H1 (cell line): ENCODE measurements at places on chromosomes 4 and X.

DNA sequence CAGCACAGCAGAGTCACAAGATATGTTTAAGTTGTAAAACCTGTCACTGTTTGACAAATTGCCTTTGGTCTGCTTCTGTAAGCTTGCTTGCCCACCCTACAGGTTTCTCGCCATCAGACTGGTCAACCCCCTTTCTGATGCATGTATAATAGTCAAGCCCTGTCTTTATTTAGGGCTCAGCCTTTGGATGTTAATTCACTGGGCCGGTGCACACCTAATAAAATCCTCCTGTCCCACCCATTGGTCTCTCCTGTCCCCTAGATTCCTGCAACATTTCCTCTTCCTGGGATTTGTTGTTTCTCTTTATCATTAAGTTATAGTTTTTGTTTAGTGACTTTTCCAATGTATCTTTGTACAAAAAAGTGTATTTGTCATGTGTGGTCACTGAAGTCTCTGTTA is 38.2 kb downstream of the GLUD2 start:
- DNase-seq, result no peak
- no peak overlapping the region for H3K4me3 ChIP-seq
- no peaks in the 10 kb centered on the region for H3K4me1 ChIP-seq
- no peaks in the 10 kb centered on the region for H3K36me3 ChIP-seq

DNA sequence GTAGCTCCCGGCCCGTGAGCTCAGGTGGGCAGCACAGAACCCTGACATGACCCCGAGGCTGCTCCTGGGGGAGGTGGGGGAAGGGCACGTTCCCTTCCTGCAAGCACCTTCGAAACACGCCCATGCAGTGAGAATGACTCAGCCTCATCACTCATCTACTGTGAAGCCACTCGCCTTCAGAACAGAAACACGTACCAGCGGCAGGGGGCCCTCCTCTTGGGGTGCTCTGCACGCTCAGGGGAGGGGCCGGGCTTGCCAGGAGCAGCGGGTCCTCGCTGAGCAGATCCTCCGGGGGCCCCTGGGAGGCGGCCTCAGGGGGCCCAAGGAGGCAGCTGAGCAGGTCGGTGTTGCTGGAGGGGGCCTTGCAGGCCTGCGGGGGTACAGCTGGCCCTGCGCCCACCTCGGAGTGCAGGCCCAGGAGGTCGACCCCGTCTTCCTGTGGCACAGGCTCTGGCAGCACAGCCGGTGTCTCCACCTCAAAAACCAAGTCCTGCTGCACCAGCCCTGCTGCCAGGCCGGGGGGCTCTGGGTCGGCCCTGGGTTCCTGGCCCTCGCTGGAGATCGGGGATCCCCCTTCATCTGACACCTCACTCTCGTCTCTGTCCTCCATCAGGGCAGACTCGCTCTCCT is 40.9 kb upstream of the CPLX1 start:
- H3K36me3 ChIP-seq, result peaks cover 14% of the 10 kb centered on the region
- no peak overlapping the region for H3K4me3 ChIP-seq
- DNase-seq, result no peak
- no peaks in the 10 kb centered on the region for H3K27me3 ChIP-seq
- H3K27ac ChIP-seq, result no peak overlapping the region
- no peaks in the 10 kb centered on the region for H3K4me1 ChIP-seq

GRCh38 chr4:81348778-81349094 is 123.0 kb downstream of the RASGEF1B start:
- no peaks in the 10 kb centered on the region for H3K36me3 ChIP-seq
- H3K4me1 ChIP-seq, result no peaks in the 10 kb centered on the region
- no peak for DNase-seq
- no peak overlapping the region for H3K27ac ChIP-seq
- no peaks in the 10 kb centered on the region for H3K27me3 ChIP-seq

DNA sequence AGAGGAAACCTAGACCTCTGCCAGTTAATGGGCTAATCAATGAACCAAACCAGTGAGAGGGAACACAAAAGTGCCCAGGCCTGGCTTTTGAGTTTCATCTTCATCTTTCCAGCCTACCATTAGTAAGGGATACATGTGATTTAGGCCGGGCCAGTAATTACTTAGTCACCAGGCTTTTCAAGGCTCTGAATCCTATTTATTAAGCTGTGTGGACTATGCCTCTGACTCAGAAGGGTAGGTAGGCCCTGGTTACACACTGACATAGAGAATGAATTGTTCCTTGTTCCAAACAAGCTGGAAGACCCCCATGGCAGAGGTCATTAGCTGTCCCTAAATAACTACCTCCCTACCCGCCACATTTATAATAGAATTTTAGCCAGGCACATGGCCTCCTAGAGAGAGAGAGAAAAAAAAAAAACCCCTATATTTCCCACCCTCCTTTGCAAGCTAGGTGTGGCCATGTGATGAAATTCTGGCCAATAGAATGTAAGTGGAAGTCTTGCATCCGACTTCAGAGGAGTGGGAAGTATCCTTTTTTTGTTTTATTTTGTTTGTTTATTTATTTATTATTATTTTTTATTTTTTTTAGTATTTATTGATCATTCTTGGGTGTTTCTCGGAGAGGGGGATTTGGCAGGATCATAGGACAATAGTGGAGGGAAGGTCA is 112.3 kb upstream of the BCOR start:
- H3K27ac ChIP-seq, result no peak overlapping the region
- no peak overlapping the region for H3K4me3 ChIP-seq
- DNase-seq, result no peak
- no peaks in the 10 kb centered on the region for H3K27me3 ChIP-seq
- H3K4me1 ChIP-seq, result no peaks in the 10 kb centered on the region

GRCh38 chr4:81505004-81505598 is 33.4 kb upstream of the RASGEF1B start:
- H3K4me3 ChIP-seq, result no peak overlapping the region
- no peaks in the 10 kb centered on the region for H3K36me3 ChIP-seq
- no peaks in the 10 kb centered on the region for H3K27me3 ChIP-seq

DNA sequence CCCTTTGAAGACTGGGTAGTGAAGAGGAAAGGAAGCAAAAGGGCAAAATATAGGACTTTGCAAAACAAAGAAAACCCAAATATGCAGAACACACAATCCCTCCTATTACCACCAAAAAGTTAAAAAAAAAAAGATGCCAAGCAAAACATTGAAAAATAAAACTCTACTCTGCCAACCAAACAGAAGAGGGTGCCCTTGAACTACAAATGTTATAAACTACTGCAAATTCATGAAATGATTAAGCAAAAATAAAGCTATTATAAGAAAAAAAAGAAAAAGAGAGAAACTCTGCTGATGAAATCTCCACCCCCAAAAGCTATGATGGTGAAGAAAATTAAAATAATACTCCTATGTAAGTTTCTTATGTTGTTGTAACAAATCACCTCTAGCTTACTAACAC is 168.5 kb upstream of the STK26 start:
- H3K36me3 ChIP-seq, result no peaks in the 10 kb centered on the region
- no peak overlapping the region for H3K4me3 ChIP-seq
- no peak for DNase-seq
- no peaks in the 10 kb centered on the region for H3K4me1 ChIP-seq

- no peak overlapping the region for H3K4me3 ChIP-seq
- no peaks in the 10 kb centered on the region for H3K4me1 ChIP-seq
- H3K27me3 ChIP-seq, result no peaks in the 10 kb centered on the region
- no peak overlapping the region for H3K27ac ChIP-seq
- H3K36me3 ChIP-seq, result no peaks in the 10 kb centered on the region
Observed at GRCh38 chr4:139515531-139515958, 40.5 kb downstream of the SETD7 start.

DNA sequence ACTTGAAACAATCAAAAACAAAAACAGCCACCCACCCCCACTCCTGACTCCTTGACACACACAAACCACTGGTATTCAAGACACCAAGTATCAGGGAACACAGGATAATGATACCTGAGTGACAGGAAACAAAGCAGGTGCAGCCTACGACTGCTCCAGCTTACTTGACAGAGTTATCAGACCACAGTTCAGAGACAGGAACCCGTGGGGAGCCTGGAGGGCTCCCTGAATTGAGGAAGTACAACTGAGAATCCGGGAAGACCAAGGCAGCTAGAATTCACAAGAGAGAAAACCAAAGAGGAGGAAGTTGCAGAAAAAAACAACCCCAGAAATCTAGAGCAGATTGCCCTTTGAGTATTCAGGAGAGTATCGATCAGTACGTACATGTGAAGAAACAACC is 20.5 kb downstream of the COMMD8 start:
- DNase-seq, result no peak
- H3K36me3 ChIP-seq, result no peaks in the 10 kb centered on the region
- H3K27ac ChIP-seq, result no peak overlapping the region
- H3K27me3 ChIP-seq, result no peaks in the 10 kb centered on the region
- H3K4me3 ChIP-seq, result no peak overlapping the region
- peaks cover 7% of the 10 kb centered on the region; the same call in 1 of the 2 replicates for H3K4me1 ChIP-seq

DNA sequence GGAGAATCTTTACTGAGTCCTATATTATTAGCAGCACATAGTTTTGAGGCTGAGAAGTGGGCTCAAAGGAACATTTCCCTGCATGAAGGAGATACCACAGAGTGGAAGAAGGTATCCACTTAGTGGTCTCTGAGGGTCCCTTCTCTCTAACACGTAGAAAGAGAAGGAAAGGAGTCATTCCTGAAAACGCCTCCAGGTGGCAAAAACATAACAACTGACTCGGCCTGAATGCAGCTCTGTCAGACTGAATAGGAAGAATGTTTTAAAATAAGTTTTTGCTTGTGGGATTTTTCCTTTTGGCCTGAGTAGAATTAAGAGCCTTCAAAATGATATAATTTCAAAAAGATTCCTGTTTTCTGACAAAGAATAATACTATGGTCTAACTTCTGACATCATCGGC is 23.3 kb downstream of the RPGR start:
- no peak for DNase-seq
- no peak overlapping the region for H3K4me3 ChIP-seq
- H3K4me1 ChIP-seq, result no peaks in the 10 kb centered on the region
- H3K27me3 ChIP-seq, result no peaks in the 10 kb centered on the region

- H3K36me3 ChIP-seq, result no peaks in the 10 kb centered on the region
- H3K4me1 ChIP-seq, result no peaks in the 10 kb centered on the region; the same call in 1 of the 2 replicates
- no peaks in the 10 kb centered on the region for H3K27me3 ChIP-seq
- no peak overlapping the region for H3K4me3 ChIP-seq
- DNase-seq, result no peak
Observed at GRCh38 chr4:143344041-143344440, 7.4 kb downstream of the GAB1 start.

- no peaks in the 10 kb centered on the region for H3K36me3 ChIP-seq
- H3K27me3 ChIP-seq, result no peaks in the 10 kb centered on the region
- no peaks in the 10 kb centered on the region for H3K4me1 ChIP-seq
- no peak overlapping the region for H3K4me3 ChIP-seq
- H3K27ac ChIP-seq, result no peak overlapping the region
Observed at GRCh38 chr4:137082061-137082460, 450.2 kb downstream of the PCDH18 start.

DNA sequence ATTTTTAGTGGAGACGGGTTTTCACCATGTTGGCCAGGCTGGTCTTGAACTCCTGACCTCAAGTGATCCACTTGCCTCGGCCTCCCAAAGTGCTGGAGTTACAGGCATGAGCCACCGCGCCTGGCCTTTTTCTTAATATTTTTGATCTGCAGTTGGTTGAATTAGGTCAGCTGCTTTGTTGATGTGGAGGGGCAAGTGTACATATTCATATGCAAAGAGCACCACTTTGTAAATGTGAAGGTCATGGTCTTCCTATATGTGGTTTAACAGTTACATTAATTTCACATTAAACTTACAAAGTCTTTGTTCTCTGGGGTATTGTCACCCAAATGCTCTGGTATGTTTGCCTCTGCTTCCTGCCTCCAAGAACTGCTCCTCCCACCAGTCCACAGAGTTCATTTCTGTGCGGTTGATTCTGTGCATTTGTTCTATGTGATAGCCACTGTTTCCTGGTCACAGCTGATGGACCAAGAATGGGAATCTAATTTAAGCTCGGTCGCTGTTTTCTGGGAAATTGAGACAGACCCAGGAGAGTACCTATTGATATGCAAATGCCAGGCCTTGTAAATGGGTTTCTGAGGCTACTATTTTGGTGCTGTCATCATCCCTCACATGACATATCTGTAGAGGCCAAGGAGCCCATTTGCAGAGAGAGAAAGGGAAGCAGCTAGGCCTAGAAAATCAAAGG is 26.9 kb upstream of the HPSE start:
- peak; percentile 46 for DNase-seq
- H3K27ac ChIP-seq, result peak overlapping the region; percentile 33; the same call in 1 of the 2 replicates
- H3K4me3 ChIP-seq, result no peak overlapping the region
- no peaks in the 10 kb centered on the region for H3K36me3 ChIP-seq

DNA sequence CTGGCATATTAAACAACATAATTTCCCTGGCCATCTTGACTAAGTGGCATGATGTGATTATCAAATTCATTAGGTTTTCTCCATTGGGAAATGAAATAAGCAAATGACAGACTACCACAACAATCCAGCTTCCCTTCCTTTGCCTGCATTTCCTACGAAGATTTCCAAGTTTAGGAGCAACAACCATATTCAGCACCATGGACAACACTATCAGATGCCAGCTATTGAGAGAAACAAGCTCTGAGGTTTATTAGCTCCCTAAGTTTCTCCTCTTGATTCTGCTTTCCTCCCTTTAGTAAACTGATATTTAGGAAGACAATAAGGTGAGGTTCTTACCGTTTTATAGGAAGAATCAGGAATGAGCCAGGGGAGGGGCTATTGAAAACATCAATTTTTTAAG is 36.2 kb downstream of the DCX start:
- H3K27me3 ChIP-seq, result no peaks in the 10 kb centered on the region
- H3K36me3 ChIP-seq, result no peaks in the 10 kb centered on the region

- DNase-seq, result no peak
- no peaks in the 10 kb centered on the region for H3K27me3 ChIP-seq
- H3K36me3 ChIP-seq, result peaks cover 3% of the 10 kb centered on the region; the same call in 1 of the 2 replicates
- no peaks in the 10 kb centered on the region for H3K4me1 ChIP-seq
- H3K27ac ChIP-seq, result no peak overlapping the region
- H3K4me3 ChIP-seq, result no peak overlapping the region
Observed at GRCh38 chr4:184662236-184662635, 12.7 kb downstream of the PRIMPOL start.

- H3K4me1 ChIP-seq, result no peaks in the 10 kb centered on the region
- no peaks in the 10 kb centered on the region for H3K27me3 ChIP-seq
- no peak overlapping the region for H3K4me3 ChIP-seq
Observed at GRCh38 chrX:143663755-143664154, 27.9 kb upstream of the SLITRK4 start.

DNA sequence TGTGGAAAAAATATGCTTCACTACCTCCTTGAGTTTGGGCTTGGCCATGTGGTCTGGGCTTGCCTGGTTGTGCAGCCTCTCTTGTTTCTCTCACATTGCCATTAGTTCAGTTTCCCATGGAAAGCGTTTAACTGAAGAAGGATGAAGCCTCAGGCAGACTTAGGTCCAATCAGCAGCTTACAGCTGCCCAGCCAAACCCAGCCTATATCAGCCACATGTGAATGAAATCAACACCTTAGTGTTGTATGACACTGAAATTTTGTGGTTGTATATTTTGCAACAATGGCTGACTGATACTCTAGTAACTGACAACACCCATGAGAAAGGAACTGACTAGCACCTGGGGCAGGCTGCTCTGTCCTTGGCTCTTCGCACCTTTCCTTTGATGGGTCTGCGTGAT is 81.2 kb downstream of the KLF8 start:
- no peak overlapping the region for H3K4me3 ChIP-seq
- H3K36me3 ChIP-seq, result no peaks in the 10 kb centered on the region
- no peak overlapping the region for H3K27ac ChIP-seq
- no peak for DNase-seq
- no peaks in the 10 kb centered on the region for H3K27me3 ChIP-seq
